ENCODE measurements at places on chromosomes 5 and 9.

DNA sequence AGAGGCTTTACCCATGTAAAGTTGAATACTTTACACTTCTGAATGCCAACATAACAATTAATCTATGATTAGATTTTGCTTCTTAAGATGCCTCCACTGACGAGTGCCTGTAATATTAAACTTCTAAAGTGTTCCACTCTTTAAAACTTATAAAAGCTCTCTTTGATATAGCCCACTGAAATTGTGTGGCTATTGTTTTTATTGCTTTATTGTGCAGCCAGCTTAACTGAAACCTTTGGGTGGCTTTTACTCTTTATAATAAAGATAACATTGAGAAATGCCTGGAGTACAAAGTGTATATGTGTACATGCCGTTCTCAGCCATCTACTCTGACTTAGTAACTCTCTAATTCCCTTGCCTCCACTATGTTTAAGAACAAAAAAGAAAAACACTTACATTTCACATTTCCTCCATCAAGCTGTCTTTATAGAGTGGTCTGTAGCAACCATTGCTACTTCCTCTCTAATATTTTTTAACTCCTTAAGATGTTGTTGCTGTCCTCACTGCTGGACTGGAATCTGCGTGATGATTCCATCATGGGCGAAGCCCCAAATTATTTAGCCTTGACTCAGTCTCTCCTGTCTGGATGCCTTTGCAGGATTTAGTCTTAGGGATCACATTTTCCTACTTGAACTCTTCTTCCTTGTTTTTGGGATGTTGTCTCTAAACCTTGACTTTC, 9.1 kb downstream of the PIK3R1 start:
- DNase-seq: no peak

DNA sequence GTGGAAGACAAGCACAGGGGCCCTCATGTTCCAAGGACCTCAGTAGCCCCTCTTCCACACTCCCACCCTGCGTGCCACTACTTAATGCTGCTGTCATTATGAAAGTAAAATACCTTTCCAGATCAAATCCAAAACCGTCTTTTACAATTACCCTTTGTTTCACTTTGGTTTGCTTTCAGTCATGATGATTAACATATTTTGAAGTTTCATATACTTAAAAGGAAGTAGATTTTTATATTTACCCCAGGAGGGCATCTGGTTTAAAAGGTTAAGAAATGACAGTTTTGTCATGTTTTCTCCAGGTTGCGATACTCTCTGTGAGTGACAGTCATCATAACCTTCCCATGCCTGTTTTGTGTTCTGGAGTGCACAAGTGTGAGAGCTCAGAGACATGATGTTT, 13.5 kb upstream of the MAP1B start:
- DNase-seq: no peak

DNA sequence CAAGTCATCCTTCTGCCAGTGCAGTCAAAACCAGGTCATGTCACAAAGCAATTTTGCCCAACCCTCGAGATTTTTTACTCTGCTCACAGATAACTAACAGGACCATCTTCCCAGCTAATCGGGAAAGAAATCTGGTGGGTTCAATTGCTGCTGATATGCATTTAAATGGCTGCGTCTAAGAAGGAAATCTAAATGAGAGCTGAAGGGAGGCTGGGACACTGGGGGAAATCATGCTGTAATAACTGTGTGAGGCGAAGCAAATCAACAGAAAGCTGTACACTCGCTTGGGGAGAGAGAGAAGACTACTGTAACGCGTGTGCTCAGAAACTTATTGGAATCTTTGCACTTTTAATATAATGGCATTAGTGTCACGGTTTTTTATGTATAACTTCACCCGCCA, 535.0 kb downstream of the CDK5RAP2 start:
- DNase-seq: no peak

- DNase-seq: no peak
Measured at GRCh38 chr5:96440185-96440538, 7.1 kb upstream of the PCSK1 start.

DNA sequence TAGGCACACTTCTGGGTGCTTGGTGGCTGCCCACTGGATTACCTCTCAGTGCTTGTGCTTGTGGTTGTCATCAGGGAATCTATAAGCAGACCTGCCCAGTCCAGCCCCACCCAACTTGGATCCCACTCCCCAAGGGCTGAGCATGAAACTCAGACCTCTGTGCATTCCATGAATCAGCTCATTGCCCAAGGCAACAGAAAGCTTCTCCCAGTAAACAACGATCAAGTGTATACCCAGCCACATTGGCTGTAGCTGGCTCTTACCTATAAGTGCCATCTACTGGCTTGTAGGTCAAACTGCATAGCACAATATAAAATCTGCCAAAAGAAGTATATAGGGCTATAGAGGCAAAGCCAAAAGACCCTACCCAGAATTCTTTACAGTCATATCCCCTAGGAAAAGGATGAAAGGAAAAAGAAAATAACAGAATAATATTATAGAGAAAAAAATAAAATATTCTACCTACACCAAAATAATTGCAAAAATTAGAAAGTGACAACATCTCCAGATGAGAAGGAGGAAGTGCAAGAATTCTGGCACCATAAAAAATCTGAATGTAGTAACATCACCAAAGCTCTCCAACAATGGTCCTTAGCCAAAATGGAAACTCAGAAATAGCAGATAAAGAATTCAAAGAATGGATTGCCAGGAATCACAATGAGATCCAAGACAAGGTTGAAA, 321.0 kb upstream of the TRPC7 start:
- no peak for DNase-seq

DNA sequence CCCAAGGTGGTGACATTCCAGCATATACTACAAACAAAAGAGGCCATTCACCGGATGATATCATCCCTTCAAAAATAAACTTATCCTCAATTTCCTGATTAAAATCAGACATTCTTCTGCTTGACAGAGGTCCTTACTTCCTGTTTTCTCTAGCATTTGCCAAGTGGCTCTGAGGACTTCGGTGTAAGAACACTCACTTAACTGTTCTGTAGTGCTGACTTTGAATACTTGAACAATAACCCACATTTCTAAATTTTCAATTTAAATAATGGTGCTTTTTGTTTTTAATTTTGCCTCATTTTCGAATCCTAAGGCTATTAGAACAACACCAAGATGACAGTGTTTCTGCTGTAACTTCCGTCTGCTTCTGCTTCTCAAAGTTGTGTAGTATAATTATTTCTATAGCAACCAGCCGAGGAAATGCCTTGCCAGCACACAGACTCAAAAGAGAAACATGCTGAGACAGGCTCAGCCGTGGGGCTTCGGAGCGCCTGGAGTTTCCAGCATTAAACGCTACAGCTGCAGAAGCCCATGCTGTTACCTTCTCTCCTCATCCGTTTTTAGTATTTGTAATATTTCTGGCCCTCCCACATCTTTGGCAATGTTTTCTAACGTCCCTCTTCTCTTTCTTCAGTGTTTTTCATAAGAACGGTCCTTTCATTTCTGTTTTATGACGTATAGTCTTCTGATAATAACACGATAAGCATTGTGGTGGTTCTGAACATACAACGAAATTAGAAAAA, 19.5 kb upstream of the ANXA1 start:
- no peak for DNase-seq

DNA sequence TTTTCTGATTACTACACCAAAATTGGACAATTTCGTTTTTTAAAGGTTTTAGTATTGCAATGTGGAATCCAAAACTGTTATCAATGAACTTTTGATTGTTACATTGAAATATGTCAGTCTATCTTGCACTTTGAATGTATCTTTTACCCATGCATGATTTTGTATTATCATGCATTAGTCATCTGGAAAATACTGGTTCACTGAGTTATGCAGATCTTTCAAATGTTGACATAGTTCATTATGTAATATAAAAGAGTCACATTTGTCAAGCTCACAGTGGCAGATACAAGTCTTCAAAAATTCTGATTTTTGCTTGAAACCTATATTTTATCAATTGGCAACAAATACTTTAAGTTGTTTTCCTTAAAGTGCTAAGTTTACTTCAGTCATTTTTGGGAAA, 85.2 kb downstream of the NR3C1 start:
- no peak for DNase-seq

Measured in HuH-7.5 (cell line).